ENCODE measurements at places on chromosomes 16 and 17.

GRCh38 chr17:11272191-11272590 lies 31.2 kb downstream of the SHISA6 start:
- no peak for DNase-seq

DNA sequence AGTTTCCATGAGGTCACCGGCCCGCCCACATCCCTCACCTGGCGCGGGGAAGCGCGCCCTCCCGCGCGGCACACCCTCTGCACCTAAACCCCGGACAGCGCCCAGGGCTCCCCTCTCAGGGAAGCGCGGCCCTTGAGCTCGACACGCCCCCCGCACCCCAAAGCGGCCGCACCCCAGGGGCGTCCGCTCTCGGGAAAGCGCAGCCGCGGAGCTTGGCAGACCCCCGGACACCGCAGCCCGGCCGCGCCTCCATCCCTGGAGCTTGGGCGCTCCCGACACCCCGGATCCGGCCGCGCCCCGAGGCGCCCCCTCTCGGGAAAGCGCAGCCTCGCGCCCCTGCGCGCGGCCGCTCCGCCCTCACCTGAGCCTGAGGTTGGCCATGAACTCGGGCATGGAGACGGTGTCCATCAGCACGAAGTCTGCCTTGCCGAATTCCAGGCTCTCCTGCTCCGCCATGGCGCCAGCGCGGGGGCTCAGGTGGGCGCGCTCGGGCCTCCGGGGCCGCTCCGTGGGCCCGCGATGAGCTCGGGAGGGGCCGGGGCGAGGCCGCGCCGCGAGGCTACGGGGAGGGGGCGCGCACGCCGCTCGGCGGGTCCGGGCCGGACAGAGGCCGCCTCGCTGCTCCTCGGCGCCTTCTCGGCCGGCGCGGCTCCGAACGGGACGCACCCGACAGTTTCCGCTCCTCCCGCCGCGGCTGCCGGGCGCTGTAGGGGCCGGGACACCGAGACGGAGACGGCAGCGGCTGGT lies at the start of gene MYO1D:
Gene MYO1D (minus strand): TSS at position 708 of the 747 bp plus-strand sequence. CDS start 252 bp downstream, at position 456.
- no peak for DNase-seq

DNA sequence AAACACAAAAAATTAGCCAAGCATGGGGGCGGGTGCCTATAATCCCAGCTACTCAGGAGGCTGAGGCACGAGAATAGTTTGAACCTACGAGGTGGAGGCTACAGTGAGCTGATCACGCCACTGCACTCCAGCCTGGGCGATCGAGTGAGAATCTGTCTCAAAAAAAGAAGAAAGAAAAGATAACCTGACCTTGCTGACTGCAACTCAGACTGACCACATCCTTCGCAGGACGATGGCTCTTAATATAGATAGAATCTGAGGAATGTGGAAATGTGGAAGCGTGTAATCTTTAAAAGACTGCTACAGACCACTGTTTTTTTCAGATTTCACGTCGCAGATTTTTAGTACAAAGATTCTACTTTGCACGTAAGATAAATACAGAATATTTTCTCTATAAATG lies 37.8 kb downstream of the KLHDC4 start:
- no peak for DNase-seq

GRCh38 chr17:55576237-55576995 lies 65.2 kb upstream of the SMIM36 start:
- no peak for DNase-seq

DNA sequence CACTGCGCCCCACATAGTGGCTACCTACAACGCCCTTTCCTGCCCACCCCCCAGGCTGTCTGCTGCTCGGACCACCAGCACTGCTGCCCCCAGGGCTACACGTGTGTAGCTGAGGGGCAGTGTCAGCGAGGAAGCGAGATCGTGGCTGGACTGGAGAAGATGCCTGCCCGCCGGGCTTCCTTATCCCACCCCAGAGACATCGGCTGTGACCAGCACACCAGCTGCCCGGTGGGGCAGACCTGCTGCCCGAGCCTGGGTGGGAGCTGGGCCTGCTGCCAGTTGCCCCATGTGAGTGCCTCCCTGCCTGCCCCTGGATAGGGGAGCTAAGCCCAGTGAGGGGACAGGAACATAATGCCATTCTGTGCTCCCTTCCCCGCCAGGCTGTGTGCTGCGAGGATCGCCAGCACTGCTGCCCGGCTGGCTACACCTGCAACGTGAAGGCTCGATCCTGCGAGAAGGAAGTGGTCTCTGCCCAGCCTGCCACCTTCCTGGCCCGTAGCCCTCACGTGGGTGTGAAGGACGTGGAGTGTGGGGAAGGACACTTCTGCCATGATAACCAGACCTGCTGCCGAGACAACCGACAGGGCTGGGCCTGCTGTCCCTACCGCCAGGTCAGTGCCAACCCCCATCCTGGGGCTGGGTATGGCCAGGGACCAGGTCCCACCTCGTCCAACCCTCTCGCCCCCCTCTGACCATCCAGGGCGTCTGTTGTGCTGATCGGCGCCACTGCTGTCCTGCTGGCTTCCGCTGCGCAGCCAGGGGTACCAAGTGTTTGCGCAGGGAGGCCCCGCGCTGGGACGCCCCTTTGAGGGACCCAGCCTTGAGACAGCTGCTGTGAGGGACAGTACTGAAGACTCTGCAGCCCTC lies 7.1 kb downstream of the GRN start:
- DNase-seq: no peak

DNA sequence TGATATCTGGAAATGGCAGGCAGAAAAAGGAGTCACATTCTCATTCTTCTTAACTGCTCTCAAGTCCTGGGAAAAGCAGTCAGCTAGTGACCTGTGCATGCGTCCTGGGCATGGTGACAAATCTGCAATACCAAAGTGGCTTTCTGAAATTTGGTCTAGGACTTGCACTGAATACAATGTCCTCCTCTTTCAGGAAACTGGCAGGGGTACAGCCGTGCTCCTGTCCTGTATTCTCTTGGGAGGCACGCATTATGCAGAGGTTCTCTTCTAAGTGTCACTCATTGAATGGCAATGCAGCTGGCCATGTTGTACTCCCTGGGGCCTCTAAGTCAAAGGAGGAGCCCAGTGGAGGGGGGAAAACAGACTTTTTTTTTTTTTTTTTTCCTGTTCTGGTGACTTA lies 10.6 kb downstream of the PHF12 start:
- DNase-seq: no peak

DNA sequence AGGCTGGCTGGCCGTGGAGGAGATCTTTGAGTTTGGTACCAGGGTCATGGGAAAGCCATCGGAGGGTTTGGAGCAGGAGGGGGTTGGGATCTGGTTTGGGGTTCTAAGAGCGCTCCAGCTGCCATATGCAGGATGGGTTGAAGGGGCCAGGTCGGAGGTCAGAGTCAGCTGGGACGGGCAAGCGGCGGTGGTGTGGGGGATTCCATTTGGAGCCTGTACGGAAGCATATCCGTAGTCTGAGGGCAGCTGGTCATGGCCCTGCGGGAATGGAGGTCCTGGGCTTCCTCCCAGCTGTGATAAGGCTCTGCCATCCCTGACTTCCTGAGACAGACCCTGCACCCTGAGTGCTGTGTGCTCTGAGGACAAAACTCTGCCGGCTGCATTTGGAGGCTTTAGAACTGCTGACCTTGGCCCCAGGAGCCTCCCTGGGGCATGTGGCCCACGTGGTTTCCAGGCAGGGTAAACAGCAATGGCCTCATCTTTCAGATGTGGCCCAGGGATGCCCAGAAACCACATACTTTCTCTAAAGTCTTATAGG lies 46.5 kb downstream of the ATP2C2 start:
- DNase-seq: no peak

DNA sequence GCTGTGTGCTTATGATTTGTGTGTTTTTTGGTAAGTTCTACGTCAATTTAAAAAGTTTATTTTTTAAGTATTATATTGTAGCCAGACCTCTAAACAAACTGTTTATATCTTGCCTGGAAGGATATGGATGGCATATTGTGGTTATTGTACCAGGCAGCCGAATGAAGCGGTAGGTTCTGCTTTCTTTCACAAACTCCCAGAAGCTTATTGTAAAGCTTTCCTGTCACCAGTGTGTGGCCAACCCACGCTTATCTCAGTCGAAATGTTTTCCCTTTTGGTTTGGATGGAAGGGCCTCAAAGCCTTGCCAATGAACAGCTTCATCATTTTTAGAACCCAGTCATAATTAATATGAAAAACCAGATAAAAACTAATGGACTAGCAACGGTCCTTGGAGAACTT lies 53.1 kb downstream of the CYB5B start:
- no peak for DNase-seq

DNA sequence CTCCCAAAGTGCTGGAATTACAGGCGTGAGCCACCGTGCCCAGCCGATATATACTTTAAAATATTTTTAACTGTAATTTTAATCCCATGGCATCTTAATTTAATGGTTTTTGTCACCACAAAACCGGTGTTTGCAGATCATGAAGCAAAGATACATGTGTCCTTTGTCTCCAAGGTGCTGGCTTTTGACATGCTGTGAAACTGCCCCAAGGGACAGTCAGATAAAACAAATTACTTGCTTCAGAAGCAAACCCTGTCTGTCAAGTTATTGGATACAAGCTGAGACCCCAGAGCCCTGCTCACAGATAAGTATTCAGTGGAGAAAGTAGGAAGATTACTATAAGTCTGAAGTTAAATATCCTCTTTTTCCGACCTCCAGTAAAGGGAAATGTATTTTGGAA lies 39.8 kb downstream of the ARL4D start:
- DNase-seq: no peak

GRCh38 chr17:42872251-42872965 lies 21.4 kb downstream of the AOC3 start:
- DNase-seq: no peak

- DNase-seq: no peak
These were observed 483.5 kb downstream of the CDH13 start for GRCh38 chr16:83110269-83110668.

GRCh38 chr16:1460602-1461138 lies 14.2 kb downstream of the CLCN7 start:
- DNase-seq: no peak

DNA sequence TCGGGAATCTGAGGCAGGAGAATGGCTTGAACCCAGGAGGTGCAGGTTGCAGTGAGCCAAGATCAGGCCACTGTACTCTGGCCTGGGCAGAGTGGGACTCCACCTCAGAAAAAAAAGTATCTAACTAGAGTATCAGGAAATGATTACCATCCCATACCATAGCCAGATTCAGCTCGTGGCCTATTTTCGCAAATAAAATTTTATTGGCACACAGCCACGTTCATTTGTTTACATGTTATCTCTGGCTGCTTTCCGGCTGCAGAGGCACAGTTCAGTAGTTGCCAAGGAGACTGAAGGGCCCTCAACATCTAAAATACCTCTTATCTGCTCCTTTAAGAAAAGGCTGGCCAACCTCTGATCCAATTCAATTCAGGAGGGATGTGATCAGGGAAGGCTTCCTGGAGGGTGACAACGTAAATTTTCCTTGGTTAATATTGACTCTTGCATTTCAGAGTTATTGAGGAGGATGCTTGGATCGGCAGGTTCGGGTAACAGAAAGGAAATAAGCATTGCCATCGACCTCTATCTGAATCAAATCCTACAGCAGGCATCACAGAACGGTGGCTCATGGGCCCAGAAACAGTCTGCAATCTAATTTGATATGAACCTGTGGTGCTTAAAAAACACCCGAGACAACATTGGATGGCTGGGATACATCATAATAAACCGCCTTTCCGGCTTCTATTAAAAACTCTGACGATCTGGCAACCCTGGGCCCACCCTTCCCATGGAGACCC lies 73.8 kb downstream of the XYLT1 start:
- no peak for DNase-seq

DNA sequence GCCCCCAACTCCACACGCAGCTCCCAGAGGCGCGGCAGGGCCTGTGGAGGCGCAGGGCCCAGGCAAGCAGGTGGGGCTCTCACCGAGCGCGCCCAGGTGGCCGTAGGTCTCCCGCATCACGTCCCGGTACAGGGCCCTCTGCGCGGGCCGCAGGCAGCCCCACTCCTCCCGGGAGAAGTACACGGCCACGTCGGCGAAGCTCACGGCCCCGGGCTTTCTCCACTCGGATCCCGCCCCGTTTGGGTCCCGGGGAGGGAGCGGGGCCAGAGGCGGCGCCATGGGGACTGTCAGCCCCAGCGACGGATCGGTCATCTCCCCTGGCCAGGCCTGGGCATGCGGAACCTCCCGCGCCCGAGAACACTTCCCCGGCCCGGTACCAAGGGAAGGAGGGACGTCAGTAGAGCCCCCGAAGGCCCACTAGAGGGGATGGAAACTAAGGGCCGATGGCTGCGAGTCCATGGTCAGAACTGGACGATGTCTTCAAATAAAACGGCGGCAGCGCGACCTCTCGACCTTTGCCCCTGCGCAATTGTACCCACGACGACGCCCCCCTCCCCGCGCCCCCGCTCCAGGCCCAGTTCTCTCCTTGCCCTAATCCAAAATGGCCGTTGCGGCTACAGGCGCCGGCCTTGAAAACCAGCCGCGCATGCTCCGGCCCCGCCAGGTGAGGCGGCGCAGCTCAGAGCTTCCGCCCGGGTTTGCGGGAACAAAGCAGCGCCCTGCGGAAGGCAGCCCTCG lies at the start of gene ZNF747:
Gene ZNF747 (minus strand): TSS at position 491 of the 738 bp plus-strand sequence. CDS start 179 bp downstream, at position 312.
- peak; percentile 77 for DNase-seq

DNA sequence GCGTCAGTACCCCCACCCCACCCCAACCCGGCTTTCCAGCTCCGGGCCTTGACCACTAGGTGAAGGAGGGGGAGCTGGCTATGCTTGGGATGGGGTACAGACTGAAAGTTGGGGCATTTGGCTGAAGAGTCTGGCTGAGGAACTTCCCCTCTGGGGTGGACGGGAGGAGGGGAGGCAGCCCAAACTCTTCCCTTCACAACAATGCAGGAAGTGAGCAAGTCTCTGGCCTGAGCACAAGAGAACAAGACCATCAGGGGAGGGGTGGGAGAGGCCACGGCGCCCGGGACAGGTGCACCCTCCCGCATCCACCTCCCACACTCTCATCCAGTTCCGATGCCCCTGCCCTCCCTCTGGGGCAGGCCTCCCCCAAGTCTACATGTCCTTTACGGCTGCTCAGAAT lies 5.6 kb downstream of the USH1G start:
- no peak for DNase-seq

All from cortex of kidney (tissue), 1 donor.